ENCODE measurements at places on chromosomes 4 and X. TPM values are rescaled to one million over a fixed set of nuclear protein-coding genes. Genes with fewer than 3 reads are reported as not detected.

GRCh38 chrX:118627084-118627758 is 100.2 kb upstream of the IL13RA1 start:
- no peak for DNase-seq

DNA sequence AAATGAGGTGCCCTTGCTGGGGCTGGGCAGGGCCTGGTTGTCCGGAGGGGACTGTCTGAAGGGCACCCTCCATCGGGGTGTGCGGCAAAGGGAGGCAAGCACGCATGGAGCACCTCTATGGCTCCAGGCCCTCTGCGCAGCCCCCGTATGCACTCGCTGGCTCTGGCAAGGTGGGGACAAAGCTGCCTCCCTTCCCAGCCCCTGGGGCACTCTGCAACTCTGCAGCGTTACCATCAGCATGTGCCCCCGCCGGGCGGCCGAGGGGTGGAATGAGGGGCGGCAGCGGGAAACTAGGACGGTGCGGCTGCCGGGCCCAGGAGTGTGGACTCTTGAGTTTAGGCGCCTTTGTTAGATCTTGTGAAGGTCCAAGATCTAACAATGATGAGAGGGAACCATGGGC is 26.4 kb downstream of the TRMT44 start:
- no peak for DNase-seq

DNA sequence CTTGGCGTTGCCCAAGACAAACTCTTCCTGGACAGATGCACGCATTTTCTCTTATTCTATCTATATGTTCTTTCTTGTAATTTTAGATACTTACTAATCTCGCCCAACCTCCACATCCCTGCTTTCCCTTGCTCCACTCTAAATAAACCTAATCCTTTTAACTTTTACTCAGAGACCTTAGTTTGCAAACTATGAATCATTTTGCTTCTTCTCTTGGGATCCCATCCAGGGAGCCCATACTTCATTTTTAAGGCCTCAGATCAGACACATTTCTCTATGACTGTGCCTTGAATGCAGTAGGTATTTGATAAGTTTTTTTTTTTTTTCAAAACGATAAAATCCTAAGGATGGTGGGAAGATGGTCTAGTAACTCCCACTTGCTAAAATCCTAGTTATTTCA is 353.8 kb upstream of the HAND2 start:
- DNase-seq: no peak

GRCh38 chr4:94544811-94545210 is 93.1 kb downstream of the PDLIM5 start:
- DNase-seq: no peak

The CRMP1 gene
- total RNA-seq: 0.37 TPM

- no peak for DNase-seq
Observed at GRCh38 chrX:84479086-84479485, 23.2 kb downstream of the HDX start.

The SRPX gene
- 26.0 TPM for total RNA-seq
